Kidney capillary endothelial cell (primary cell): ENCODE measurements at places on chromosomes 5 and 9.

DNA sequence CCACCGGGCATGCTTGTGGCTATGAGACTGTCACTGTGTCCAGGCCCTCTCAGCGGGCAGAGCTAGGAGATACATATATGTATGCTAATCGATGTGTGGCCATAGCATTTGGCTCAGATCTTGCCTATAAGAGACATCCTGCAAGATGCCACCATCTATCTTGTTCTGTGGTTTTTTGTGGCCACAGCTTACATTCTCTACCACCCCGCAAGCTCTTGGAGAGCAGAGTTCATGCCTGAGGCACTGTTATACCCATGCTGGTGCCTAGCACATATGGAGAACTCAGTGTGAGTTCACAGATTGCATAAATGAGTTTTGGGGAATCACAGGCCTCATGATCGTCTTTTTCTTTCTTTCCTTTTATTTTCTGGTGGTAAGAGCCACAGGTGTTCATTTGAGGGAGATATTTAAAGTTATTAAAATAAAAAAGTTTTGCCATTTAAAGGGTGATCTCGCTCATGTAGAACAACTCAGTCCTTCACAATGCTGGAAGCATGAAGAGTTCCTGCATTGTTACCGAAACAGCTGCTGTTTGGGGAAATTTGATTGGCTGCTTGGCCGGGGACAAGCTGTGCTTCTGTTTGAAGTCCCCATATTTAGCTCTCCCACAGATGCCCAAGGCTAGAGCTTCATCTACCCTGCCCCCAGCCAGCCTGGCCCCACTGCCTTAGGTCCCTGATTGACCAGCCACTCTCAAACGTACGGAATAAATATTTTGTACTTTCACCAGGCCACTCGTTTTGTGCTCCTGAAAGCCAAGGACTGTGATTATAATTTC, 169.2 kb upstream of the MAP1B start:
- no peak for DNase-seq

GRCh38 chr5:1056611-1057484, 48.2 kb downstream of the NKD2 start:
- DNase-seq, result no peak

DNA sequence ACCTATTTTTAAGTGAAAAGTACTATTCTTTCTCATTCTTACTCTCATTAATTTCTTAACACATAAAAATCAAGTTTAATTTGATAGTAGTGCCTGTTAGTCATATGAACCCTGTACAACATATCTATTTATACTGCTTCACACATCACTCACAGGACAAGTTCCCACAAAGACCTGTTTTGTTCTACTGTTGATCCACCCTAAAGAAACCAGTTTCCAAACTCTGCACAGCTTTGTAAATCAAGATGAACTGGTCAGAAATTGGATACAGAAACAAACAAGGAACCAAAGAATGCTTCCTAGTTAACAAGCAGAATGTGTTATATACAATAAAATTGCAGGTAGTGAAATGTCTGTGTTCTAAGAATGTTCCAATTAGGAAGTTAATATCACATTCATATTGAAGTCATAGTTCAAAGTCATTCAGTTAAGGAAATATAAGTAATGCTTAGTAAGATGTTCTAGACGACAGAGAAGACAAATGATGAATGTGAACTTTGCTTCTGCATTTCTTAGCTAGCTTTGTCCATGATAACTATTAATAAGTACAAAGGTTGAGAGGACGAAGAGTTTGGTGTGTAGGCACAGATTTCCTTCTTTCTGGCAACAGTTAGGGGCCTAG, 33.4 kb downstream of the C9orf85 start:
- peak; percentile 3 for DNase-seq

GRCh38 chr5:171336521-171337209, 27.6 kb downstream of the TLX3 start:
- no peak for DNase-seq

- DNase-seq, result no peak
These were observed 217.4 kb downstream of the SLIT3 start for GRCh38 chr5:169083394-169084018.

- DNase-seq, result peak; percentile 16
These were observed 6.3 kb downstream of the MRPL36 start for GRCh38 chr5:1793301-1793740.

GRCh38 chr5:179866241-179867078, 7.8 kb upstream of the MRNIP start:
- DNase-seq, result no peak

DNA sequence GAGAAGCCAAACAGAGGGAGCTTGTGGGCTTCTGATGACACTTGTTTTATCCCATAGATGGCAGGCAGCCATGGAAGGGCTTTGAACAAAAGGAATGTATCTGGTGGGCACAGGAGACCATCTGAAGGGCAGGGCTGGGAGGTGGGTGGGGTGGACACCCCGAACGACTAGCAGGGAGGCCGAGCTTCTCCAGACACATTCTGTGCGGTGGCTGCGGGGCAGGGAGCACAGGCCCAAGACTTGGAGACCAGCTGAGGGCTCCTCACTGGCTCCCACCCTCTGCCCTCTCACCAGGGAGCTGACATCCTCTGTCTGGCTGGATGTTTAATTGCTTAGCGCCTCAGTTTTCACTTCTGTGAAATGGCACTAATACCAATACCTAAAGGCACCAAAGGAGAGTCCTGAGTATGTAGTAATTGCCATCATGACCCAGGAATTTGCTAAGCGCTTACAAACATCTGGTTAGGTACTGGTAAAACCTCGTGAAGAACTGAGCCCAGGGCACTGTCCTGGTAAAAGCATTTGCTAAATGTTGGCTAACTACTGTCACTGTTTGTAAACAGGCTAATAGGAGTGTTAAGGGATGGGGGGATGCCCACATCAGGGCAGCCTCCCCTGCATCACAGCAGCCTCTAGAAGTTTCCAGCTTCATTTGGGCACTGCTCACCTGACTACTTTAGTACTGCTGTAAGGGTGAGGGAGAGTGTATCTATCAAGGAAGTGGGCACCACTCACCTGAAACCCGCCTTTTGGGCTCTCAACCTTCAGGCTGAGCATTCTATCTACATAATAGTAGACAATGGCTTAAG, 2.1 kb upstream of the PHF2 start:
- no peak for DNase-seq

- peak; percentile 34 for DNase-seq
These were observed 24.8 kb downstream of the IL6ST start for GRCh38 chr5:55969956-55970355.

DNA sequence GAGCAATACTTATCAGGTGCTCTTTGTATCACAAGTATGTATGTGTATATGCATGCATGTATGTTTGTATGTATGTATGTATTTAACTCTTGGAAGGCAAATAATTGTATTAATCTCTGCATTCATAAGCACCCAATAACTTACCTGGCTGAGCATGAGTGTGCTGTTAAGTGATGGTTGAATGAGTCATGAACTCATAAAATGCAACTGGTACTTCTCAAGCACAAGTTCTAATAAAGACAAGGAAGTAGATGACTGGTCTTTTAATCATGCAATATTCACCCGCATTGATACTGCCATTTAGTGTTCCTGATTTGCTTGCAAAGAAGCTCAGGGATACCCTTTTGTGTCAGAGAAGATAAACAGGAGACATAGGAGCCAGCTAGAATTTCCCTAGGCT, 204.9 kb upstream of the TRPM3 start:
- no peak for DNase-seq

DNA sequence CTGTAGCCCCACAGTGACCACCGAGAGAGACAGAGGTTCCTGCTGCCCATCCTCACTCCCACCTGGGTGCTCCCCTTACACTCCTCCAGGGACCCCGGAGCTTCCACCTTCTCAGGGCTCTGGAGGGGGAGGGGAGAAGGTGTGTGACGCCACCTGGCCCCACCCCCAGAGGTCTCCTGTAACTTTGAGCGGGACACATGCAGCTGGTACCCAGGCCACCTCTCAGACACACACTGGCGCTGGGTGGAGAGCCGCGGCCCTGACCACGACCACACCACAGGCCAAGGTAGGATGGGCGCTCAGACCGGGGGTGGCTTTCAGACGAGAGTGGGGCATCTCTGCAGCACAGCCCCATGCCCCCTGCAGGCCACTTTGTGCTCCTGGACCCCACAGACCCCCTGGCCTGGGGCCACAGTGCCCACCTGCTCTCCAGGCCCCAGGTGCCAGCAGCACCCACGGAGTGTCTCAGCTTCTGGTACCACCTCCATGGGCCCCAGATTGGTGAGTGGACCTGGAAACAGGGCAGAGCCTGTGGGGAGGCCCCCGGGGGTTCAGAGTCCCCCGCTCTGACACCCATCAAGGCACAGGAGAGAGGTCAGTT, 4.5 kb downstream of the MAMDC4 start:
- DNase-seq, result no peak

GRCh38 chr9:111458139-111459009, 25.8 kb downstream of the ECPAS start:
- DNase-seq, result no peak

DNA sequence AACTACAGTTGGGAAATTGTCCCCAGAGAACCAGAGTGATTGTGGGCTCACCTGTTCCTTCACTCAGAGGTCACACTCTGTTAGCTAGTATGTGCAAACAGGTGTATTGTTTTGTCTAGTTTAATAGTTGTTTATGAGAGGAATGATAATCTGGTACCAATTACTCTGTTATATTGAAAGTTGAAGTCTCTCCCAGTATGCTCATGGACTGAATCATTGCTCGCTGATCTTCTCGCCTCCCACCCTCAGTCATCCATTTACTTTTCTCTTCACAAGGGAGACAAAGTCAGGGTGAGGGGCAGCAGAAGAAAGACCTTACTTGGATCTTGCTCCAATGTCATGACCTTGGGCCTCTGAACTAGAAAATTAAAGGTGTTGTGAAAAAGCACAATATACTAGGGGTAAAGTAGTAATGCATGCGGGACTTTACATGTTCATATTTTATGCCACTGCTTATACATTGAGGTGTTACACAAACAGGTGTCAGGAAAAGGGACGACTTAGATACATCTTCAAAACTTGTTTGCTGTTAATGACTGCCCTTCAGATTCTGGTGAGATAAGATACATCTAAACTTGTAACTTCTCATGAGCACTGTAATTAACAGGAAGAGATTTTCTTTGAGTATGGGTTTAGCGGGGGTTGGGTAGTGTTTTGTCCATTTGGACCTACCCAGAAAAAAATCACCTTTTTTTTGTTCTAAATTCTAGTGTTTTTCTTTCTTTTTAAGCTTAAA, 36.9 kb downstream of the LNPEP start:
- no peak for DNase-seq

DNA sequence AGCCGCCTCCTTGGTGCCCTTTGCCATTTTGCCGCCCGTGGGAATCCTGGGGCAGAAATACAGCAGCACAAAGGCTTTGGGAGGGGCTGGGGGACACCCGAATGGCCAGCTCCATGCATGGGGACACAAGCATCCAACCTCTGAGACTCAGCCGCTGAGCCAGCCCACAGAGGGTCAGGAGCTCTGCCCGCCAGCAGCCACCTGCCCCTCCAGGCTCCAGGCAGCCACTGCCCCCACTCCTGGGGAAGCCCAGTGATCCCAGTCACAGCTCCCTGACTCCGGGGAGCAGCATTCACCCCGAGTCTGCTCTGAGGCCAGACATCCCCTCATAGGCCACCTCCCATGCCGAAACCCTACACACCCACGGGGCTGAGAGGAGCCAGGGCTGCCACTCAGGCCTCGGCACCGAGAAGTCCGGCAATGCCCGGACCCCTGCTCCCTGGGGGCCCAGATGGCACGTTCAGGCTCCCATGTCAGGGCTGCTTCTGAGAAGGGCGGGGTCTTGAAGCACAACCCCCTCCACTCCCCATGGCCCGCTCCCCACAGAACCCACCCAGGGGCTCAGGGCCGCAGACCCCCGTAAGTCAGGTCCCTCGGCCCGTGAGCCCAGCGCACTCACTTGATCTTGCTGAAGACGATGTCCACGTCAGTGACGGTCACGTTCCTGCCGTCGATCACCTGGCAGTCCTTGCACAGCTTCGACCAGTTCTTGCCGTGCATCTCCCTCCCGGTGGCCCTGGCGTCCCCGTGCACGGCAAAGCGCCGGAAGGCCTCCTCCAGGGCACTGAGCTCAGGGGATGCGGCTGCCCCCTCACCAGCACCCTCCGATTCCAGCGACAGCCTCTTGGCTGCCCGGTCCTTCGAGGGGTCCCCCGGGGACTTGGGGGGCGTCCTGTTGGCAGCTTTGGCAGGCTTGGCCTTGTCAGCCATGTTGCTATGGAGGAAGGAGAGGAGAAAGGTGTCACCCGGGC, 15.7 kb downstream of the TPPP start:
- no peak for DNase-seq

DNA sequence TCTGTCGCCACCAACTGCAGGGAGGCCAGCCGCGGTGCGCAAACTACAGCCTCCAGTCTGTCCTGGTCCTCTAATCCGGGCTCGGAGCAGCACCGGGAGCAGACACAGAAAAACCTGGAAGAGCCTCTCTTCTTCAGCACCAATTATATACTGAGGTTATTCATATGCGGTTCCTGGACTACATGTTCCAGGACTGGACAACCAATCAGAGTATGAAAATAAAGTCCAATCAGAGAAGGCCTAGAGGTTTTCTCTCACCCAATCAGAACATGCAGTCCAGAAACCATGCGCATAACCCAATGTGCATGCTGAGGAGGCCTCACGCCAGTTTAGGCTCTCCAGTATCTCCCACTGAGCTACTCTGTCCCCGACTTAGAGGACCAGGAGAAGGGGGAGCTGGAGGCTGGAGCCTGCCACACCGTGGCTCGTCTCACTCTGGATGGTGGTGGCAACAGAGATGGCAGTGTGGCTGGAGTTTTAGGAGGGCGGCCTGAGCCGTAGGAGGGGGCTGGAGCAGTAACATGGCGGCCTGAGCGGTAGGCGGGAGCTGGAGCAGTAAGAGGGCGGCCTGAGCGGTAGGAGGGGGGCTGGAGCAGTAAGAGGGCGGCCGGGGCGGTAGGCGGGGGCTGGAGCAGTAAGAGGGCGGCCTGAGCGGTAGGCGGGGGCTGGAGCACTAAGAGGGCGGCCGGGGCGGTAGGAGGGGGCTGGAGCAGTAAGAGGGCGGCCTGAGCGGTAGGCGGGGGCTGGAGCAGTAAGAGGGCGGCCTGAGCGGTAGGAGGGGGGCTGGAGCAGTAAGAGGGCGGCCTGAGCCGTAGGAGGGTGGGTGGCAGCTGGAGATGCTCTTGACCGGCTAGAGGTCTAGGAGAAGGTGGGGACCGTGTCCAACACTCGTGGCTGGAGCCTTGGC, 20.4 kb upstream of the TRIM52 start:
- no peak for DNase-seq

DNA sequence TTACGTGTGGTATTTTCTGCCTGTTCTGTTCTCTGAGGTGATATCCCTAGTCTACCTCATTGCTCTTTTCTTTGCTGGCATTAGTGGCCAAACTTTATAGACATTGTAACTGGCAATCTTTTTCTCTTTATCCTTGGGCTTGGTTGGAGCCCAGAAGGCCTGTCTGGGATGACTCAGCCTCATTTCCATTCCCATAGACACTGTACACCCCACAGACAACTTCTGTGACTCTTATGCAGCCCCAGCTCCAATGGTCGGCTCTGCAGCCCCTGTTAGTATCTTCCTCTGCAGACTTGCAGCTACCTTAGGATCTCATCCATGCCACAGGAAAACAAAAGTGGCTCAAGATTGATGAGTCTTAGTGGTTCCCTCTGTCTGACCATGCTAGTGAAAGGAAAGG, 79.8 kb downstream of the CFAP95 start:
- DNase-seq, result peak; percentile 60
